NCI-H1092 (cell line): ENCODE measurements at places on chromosomes 13 and 19.

DNA sequence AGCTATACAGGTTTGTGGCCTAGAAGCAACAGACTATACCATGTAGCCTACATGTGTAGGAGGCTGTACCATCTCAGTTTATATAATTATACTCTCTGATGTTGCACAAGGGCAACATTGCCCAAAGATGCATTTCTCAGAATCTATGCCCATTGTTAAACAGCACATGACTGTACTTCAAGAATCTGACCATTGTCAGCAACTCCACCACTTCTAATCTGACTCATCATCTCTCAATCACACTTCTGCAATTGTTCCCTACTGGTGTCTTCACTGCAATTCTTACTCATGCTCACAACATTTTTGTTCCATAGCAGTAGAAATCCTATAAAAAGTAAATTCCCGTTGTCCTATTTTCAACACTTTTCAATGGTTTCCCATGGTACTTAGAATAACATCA, 63.9 kb upstream of the ATXN8OS start:
- DNase-seq = no peak

DNA sequence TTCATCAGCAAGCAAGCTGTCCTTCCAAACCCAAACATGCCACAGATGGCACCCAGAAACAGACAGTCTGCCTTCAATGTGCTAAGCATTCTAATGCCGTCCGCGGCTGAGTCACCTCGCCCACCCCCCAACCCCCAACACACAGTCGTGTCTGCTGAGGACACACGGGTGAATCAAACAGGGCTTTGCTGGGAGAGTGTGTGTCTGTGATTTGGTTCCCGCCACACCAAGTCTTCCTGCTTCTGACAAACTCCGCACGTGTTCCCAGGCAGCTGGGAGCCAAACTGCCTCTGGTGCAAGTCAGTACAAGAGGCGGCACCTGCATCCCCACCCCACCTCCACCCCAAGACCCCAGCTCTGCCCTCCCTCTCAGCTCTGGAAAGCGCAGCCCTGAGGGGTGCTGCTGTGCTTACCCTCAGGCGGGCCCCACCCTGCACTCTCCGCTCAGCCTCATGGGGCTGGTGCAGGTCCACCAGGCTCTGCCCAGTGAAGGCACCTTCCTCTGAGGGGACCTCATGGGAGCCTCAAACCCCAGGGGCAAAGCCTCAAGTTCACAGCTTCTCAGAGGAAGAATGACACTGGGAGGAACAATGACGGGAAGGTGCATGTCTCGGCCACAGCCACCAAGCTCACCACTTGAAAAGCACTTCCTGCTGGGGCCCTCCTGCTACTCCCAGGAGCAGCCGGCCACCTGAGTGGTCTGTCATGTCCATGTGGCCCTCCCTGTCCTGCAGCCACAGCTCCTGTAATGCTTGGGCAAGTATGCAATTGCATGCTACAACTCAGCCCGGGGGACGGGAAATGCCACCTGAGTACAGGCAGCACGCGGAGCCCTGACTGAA, 15.0 kb upstream of the SLC35E1 start:
- no peak for DNase-seq

DNA sequence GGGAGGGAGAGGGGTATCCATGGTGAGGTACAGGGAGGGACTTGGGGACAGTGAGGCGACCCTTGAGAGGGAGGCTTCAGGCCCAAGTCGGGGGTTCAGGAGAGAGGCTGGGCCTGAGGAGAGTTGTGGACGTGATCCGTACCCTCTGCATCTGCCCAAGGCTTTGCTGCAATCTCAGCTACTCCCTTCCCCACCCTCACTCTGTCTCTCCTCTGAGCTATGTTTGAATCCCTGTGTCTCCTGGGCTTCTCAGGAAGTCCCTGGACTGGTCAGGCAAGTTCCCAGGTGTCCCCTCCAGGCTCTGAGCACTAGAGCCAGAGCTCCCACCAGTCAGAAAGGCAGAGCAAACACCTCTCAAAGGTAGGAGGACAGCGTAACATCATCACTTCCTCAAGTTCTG, 1.8 kb downstream of the LIN37 start:
- no peak for DNase-seq

- DNase-seq = no peak
Observed at GRCh38 chr13:110157718-110158117, 149.2 kb downstream of the COL4A1 start.

GRCh38 chr19:2540646-2541454, 64.9 kb downstream of the GADD45B start:
- no peak for DNase-seq

DNA sequence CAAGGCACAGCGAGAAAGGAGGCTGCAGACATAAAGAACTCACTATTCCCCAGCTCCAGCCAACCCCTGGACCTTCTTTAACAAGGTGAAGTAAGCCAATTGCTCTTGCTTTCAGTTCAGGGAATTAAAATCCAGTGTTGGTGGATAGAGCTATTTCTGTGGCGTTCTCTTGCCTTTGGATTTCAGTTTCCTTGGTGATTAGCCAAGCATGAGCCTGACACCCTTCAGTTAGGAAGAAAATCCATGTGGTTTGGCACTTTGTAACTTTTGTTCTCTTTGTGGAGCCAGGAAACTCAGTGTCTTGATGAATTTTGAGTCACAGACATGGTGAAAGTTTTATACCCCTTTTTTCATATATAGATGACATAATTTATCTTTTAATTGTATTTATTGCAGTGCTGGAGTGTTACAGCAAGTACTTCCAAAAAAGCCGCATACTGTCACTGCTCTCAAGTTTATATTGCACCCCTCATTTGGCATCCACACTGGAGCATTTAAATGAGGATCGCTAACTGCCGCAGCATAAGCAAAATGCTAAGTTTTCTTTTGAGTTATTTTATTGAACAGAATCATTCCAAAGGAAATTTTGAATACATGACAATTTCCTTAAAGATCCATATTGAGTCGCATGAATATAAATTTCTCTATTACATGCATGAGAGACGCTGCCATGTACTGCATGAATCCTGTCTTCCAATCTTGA, 406.8 kb downstream of the MYO16 start:
- DNase-seq = no peak

DNA sequence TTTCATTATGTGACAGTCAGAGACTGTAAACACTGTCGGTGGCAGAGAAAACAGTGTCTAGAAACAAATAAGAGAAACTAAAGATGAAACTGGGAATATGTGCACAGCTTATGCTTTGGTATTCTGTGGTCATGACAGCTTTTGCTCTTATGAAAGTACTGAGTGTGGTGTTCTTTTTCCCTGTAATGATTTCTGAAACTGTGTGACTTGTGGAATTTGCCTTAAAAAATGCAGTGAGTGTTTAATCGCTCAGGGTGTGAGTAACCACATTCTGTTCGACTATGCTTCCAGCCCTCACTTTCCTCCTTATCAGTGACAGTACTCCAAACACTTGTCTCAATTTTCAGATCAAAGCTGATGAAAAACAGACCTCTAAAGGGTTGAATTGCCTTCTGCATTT, 66.9 kb upstream of the DIAPH3 start:
- no peak for DNase-seq

DNA sequence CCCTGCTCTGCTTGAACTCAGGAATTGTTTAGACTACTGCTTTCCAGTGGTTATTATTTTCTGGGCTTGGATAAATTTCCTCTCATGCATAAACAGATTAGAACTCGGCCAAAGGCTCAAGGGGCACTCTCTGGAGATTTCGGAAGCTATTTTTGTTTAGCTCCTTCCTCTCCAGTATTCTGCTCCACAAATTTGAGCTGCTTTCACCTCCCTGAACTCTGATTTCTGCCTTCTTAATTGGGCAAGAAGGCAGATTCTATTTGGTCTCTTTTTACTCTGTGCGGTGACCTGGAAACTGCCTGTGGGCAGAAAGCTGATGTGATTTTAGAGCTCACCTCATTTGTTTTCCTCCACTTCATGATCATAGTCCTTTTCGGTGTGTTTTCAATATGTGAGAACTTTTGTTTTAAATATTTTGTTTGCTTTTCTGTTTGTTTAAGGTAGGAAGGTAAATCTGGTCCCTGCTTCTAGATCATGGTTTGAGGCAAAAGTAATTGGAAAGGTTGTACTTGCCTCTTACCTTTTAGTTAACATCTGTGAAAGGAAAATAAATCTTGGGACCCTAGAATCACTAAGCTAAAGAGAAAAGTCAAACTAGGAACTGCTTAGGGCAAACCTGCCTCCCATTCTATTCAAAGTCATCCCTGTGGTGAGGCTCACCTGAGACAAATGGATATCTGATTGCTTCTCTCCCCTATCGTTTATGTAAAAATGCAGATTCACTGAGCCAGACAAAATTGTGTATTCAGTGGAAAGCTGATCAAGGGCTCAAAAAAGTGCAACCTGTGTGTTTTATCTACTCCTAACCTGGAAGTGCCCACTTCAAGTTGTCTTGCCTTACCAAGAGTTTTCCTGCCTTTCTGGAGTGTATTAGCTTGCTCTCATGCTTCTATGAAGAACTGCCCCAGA, 714.7 kb upstream of the PCDH20 start:
- no peak for DNase-seq

DNA sequence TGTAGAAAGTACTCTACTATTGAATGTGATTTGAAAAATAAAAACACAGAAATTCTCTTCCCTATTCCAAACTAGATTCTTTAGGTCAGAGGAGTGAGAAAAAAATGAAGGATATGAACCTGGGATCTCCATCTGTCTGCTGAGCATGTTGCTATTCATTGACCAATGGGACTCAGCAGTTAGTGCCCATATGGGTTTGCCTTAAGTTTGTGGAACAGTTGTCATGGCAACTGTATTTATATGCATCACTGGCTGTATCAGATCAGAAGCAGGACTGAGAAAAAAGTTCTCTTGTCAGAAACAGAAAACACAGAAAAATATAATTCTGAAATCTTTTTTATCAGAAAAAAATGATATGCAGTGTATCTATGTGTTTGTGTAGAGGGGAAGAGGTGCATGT, 73.3 kb upstream of the ATXN8OS start:
- DNase-seq = no peak

- no peak for DNase-seq
Observed at GRCh38 chr13:49701491-49701890, 10.2 kb upstream of the EBPL start.
